ENCODE measurements at places on chromosomes 7 and 10.

DNA sequence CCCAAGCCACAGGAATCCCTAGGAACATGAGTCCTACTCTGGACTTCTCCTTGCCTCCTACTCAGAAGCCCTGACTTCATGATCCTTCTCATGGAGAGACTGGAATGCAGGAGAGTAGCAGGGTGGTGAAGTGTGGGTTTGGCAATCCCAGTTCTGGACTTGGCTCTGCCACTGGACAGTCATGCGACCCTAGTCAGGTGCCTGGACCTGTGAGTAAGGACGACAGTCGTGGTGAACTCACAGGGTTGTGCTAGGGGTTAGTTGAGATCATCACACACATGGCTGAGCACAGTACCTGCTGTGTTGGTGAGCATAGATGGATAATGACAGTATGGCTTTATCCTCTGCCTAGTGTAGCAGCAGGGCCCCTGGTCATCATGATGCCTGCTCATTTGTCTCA, 117.9 kb downstream of the LRRC18 start:
- no peak for DNase-seq

GRCh38 chr10:4344492-4344994, 481.5 kb upstream of the AKR1E2 start:
- peak; percentile 18 for DNase-seq

- DNase-seq = no peak
These were observed 175.3 kb downstream of the ELAPOR2 start for GRCh38 chr7:86884152-86884551.

DNA sequence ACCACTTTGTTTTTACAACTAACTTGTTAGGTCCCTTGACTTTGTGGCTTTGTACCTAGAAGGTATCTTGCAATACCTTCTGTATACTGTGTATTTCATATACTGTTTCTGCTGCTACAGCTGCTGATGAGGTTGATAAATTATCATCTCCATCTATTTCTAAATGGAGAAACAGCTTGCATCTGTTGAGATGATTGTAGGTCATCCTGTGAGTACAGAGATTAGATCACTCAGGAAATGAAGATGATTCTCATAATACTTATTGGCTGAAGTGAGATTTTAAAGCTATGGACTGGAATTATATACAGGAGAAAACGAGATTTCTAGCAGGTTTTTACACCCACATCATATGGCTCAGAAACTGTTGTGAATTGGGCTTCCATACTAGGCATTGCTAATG, 280.5 kb downstream of the KCND2 start:
- no peak for DNase-seq

DNA sequence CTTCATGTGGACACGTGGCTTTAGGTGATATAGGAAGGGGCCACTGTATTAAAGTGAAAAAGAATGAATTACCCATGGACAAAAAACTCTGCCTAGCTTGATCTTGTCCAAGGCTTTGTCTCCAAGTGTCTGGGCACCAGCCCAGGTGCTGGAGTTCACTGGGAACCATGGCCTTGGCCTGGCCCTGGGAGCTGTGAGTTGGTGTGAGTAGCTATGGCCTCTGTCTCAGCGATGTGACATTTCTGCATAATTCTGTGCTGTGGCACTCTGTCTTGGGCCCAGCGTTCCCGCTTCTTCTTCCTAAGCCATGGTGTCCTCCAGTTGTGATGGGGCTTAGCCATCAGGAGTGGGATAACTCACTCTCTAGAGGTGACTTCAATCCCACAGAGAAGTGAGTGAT, 119.0 kb upstream of the PPP2R2D start:
- DNase-seq = no peak

- DNase-seq = no peak
These were observed 248.9 kb downstream of the ELFN1 start for GRCh38 chr7:1918881-1919525.

DNA sequence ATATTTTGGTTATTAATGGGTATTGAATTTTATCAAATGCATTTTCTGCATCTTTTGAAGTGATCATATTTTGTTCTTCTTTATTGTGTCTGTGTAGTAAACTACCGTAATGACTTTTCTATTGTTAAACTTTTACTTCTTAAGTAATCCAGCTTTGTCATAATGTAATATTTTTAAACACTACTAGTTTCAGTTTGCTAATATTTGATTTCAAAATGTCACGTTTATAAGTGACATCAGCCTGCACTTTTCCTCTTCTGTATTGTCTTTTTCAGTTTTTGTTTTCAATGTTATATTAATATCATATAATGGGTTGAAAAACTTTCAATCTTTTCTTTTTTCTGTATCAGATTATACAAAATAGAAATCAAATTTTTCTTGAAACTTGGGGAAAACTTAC, 71.6 kb upstream of the ANKRD1 start:
- no peak for DNase-seq
